Esophagus squamous epithelium (tissue), 5 donors: ENCODE measurements at places on chromosomes 16 and 17.
A peak's percentile ranks its signal among the peaks of the same experiment; 100 is the strongest.

DNA sequence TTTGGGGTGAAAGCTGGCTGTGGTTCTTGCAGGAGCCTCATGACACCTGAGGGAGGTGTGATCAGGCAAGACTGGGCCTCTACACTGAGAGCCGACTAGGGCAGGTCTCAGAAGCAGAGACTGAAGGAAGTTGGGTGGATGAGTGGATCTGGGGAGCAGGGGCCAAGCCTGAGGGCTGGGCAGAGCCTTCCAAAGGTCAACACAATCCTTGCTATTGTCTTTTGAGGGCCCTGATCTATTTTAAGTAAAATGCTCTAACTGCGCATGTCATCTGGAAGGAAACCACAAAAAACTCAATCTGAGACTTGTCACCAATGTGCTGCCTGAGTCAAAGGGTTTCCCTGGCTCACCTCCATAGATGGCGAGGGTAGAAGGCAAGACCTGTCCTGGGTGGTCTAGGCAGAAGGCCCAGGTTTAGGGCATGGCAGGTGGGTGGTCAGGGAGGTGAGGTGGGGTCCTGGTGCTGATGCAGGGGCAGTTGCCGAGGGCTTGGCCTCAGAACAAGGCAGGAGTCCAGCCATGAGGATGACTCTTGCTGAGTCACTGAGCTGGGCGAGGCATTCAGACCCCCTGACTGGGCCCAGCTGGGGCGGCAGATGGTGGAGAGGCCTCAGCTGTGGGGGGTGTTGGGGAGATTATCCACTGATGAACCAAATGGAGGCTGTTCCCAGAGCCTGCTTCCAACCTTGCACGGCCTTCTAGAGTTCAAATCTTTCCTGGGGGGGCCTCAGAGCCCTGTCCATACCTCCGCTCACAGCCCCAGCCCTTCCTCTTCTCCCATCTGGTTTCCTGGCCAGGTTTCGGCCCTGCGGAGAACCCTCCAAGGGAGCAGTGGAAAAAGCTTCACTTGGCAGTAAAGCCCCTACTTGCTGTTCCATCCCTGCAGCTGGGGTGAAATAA lies 5.1 kb downstream of the MVP start:
- peak overlapping the region; percentile 76 for H3K27ac ChIP-seq
- H3K27me3 ChIP-seq, result no peaks in the 10 kb centered on the region
- H3K4me1 ChIP-seq, result peaks cover 55% of the 10 kb centered on the region
- no peak for DNase-seq
- no peak overlapping the region for H3K4me3 ChIP-seq

GRCh38 chr17:14712611-14713021 lies 411.7 kb downstream of the HS3ST3B1 start:
- H3K4me1 ChIP-seq, result no peaks in the 10 kb centered on the region
- H3K4me3 ChIP-seq, result no peak overlapping the region
- no peaks in the 10 kb centered on the region for H3K27me3 ChIP-seq
- no peak overlapping the region for H3K27ac ChIP-seq

DNA sequence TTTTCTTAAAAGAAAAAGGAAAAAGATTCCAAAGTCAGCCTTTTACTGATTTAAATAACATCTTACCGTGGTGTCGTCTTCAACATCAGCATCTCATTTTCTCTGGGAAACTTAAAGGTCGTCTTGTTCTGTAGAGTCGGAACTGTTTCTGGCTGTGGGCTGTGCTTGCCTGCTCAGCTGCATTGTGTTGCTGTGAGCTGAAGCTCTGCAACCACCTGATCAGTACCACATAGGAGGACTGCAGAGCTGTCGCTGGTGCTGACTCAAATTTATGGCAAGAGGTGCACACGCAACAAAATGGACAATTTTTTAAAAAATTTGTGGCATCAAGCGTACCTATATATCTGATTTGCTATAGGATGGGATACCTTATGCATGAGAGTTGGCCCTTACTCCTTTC lies at the start of gene OMG:
Gene OMG (minus strand): TSS at position 150 of the 400 bp plus-strand sequence. CDS start 908 bp downstream, outside the sequence.
- H3K4me1 ChIP-seq, result no peaks in the 10 kb centered on the region
- H3K27me3 ChIP-seq, result no peaks in the 10 kb centered on the region
- H3K27ac ChIP-seq, result no peak within 1 kb of the TSS
- no peak within 1 kb of the TSS for H3K4me3 ChIP-seq

- no peak overlapping the region for H3K27ac ChIP-seq
- no peaks in the 10 kb centered on the region for H3K27me3 ChIP-seq
- H3K36me3 ChIP-seq, result no peaks in the 10 kb centered on the region
- H3K4me3 ChIP-seq, result no peak overlapping the region
- peaks cover 5% of the 10 kb centered on the region for H3K4me1 ChIP-seq
These were observed 106.9 kb upstream of the SIAH1 start for GRCh38 chr16:48492133-48492532.

DNA sequence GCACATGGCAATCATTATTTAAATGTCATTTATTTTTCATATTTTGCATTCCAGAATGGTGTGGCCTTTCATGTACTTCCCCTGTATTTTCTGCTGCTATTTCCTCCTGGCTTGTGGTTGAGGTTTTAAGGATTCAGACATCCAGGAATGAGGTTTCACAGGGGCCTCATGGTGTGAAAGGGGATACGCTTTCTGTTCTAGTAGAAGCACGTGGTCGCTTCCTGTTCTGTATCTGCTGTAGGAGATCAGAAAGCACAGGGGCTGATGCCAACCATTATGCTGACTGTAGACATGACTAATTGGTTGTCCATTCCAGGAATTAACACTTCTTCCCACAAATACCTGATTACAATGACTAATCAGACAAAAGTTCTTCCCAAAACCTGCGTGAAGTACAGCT lies 405.9 kb downstream of the SHISA9 start:
- H3K36me3 ChIP-seq, result no peaks in the 10 kb centered on the region
- no peak overlapping the region for H3K4me3 ChIP-seq
- DNase-seq, result no peak
- no peaks in the 10 kb centered on the region for H3K4me1 ChIP-seq
- no peak overlapping the region for H3K27ac ChIP-seq
- no peaks in the 10 kb centered on the region for H3K27me3 ChIP-seq

- no peak overlapping the region for H3K27ac ChIP-seq
- H3K27me3 ChIP-seq, result no peaks in the 10 kb centered on the region
- peaks cover 13% of the 10 kb centered on the region for H3K4me1 ChIP-seq
- no peak for DNase-seq
These were observed 17.9 kb downstream of the GAA start for GRCh38 chr17:80119271-80119791.

DNA sequence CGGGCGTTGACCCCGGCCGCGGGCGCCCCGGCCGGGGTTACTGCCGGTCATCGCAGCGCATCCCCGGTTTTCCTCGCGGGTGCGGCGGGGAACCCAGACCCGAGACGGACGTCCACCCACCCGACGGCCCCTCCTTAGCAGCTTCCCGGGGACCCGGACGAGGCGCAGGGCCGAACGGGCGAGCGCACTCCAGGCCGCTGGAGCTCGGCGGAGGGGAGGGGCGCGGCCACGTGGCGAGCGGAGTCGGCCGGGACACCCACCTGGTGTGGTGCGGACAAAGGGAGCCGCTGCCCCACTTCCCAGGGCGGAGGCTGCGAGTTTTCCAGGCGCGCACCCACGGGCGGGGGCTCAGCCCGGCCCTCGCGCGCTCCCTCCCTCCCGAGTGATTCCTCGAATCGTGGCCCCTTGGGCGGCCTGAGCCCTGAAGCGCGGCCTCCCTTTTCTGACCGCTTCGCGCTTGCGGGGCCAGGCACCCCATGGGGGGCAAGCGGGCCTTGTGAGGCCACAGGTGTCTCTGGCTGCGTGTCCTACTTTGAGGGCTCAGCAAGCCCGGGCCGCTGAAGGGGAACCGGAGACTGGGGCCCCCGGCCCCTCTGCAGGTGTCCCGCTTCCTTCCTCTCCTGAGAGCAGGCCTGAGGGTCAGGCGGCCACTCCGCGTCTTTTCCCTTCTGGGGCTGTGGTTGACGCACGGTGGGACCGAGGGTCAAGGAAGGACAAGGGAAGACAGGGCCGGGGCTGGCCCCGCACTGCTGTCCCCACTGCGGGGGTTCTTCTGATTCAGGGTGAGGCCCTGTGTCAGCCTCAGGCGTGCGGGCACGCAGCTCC lies 1.1 kb upstream of the FASN start:
- H3K27me3 ChIP-seq, result no peaks in the 10 kb centered on the region
- H3K27ac ChIP-seq, result peak overlapping the region; percentile 96
- H3K4me1 ChIP-seq, result peaks cover 74% of the 10 kb centered on the region
- no peak for DNase-seq
- H3K36me3 ChIP-seq, result peaks cover 12% of the 10 kb centered on the region
- H3K4me3 ChIP-seq, result peak overlapping the region; percentile 95

- H3K4me1 ChIP-seq, result peaks cover 13% of the 10 kb centered on the region
- H3K36me3 ChIP-seq, result peaks cover under 1% of the 10 kb centered on the region
- H3K4me3 ChIP-seq, result peak overlapping the region; percentile 99
- peak overlapping the region; percentile 94 for H3K27ac ChIP-seq
- DNase-seq, result no peak
These were observed 943 bp downstream of the DYNC1LI2 start for GRCh38 chr16:66750279-66751052.

DNA sequence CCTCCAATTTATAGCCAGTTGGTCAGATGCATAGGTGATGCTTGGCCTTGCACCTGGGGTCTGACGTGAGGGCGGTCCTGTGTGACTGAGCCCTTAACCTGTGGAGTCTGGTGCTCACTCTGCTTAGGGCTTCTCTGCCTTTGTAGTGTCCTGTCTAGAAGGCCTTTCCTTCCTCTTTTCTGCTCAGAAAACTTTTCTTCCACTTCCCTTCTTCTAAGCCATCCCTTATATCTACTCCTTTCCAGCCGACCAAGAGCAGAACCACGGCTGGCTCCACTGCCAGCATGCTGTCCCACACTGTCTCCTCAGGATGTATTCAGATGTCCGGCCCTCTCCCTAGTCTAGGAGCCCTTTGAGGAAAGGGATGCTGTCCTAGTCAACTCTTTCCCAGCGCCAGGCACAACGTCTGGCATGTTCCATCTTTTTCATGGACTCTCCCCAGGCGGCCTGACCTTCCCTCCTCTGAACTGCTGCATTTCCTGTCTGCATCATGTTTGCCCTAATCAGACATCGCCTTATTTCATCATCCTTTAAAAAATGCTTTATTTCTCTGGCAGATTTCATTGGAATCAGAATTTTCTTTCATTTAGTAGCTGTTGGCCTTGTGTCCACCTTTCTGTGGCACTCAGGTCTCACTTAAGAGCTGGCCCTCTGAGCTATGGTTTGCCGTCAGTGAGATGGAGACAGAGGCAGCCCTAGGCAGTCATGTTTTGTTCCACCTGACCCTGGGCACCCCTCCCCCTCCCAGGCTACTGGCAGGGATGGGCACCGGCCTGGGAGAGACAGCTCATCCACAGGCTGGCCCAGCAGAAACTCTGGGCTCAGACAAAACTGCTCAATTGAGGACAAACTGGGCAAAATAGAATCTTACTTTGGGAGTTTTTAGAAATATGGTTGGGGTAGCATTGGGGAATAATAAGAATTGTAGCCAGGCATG lies 15.5 kb upstream of the BRCA1 start:
- H3K36me3 ChIP-seq, result no peaks in the 10 kb centered on the region
- H3K4me1 ChIP-seq, result no peaks in the 10 kb centered on the region
- no peak overlapping the region for H3K27ac ChIP-seq
- no peak for DNase-seq
- no peaks in the 10 kb centered on the region for H3K27me3 ChIP-seq

DNA sequence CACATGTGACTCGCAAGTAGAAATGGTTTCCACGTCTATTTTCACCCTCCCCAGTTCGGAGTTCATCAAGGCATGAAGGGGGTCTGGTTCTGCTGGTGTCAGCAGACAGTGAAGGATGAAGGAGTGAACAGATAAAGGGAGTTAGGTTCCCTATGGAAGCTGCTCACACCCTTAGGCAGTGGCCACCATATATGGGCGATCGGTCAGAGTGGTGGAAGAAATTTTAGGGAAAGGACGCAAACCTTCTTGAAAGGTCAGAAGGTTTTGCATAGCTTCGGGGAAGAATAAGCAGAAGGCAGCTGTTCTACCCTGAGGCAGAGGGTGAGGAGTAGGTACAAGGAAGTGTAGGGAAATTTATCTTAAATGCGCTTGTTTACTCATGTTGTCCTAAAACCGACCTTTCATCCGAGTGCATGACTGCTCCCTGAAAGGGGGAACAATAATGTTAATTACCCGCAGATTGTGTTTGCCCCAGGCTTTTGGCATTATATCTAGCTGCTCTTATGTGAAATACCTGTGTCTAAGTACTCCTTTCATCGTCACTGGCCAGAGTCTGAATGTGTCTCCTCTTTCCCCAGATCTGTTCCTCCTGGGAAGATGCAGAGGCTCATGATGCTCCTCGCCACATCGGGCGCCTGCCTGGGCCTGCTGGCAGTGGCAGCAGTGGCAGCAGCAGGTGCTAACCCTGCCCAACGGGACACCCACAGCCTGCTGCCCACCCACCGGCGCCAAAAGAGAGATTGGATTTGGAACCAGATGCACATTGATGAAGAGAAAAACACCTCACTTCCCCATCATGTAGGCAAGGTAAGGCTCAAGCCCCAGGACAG lies 12.5 kb downstream of the CDH5 start:
- H3K4me3 ChIP-seq, result no peak overlapping the region
- DNase-seq, result no peak
- H3K27ac ChIP-seq, result no peak overlapping the region
- H3K27me3 ChIP-seq, result no peaks in the 10 kb centered on the region

DNA sequence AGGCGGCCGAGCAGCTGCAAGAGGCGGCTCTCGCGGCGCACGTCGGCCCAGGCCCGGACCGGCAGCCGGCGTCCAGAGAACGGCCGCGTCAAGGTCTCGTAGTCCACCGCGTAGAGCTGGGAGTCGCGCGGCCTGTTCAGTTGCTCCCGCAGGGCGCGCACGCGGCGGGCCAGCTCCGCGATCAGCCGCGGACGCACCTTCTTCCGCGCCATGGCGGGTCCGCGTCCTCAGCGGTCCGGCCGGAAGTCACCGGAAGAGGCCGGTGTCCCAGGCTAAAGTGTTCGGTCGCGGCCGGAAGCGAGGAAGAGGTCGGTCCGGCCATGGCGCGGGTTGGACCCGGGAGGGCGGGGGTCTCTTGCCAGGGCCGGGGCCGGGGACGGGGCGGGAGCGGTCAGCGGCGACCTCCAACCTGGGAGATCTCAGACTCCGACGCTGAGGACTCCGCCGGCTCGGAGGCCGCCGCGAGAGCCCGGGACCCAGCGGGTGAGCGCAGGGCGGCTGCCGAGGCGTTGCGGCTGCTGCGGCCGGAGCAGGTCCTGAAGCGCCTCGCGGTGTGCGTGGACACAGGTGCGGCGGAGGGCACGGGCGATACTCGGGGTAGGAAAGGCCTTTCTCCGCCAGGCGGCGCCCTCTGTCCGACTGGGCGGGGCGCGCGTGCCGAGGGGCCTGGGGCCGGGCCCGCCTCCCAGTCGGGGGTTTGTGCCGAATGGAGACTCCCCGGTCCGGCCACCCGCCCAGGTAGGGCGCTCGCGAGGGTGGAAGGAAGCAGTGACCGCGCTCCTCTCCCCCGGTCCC lies at the start of gene MRPS34:
Gene MRPS34 (minus strand): TSS at position 227 of the 795 bp plus-strand sequence. CDS start 15 bp downstream, at position 212.
- peak within 1 kb of the TSS; percentile 95 for H3K4me3 ChIP-seq
- peaks cover 37% of the 10 kb centered on the region for H3K36me3 ChIP-seq
- DNase-seq, result no peak
- H3K27me3 ChIP-seq, result no peaks in the 10 kb centered on the region

GRCh38 chr17:49530118-49530517 lies 35.0 kb downstream of the NGFR start:
- DNase-seq, result no peak
- H3K27me3 ChIP-seq, result no peaks in the 10 kb centered on the region
- H3K4me3 ChIP-seq, result no peak overlapping the region
- no peaks in the 10 kb centered on the region for H3K4me1 ChIP-seq

- H3K27ac ChIP-seq, result no peak overlapping the region
- no peaks in the 10 kb centered on the region for H3K27me3 ChIP-seq
- DNase-seq, result no peak
- H3K4me3 ChIP-seq, result no peak overlapping the region
- no peaks in the 10 kb centered on the region for H3K36me3 ChIP-seq
These were observed 29.2 kb upstream of the HS3ST2 start for GRCh38 chr16:22784690-22785214.

GRCh38 chr16:73286346-73287267 lies 238.7 kb upstream of the ZFHX3 start:
- no peaks in the 10 kb centered on the region for H3K36me3 ChIP-seq
- DNase-seq, result no peak
- H3K27me3 ChIP-seq, result peaks cover 24% of the 10 kb centered on the region
- no peak overlapping the region for H3K27ac ChIP-seq
- H3K4me1 ChIP-seq, result no peaks in the 10 kb centered on the region
- H3K4me3 ChIP-seq, result no peak overlapping the region
